ENCODE measurements at places on chromosomes 4 and X.

DNA sequence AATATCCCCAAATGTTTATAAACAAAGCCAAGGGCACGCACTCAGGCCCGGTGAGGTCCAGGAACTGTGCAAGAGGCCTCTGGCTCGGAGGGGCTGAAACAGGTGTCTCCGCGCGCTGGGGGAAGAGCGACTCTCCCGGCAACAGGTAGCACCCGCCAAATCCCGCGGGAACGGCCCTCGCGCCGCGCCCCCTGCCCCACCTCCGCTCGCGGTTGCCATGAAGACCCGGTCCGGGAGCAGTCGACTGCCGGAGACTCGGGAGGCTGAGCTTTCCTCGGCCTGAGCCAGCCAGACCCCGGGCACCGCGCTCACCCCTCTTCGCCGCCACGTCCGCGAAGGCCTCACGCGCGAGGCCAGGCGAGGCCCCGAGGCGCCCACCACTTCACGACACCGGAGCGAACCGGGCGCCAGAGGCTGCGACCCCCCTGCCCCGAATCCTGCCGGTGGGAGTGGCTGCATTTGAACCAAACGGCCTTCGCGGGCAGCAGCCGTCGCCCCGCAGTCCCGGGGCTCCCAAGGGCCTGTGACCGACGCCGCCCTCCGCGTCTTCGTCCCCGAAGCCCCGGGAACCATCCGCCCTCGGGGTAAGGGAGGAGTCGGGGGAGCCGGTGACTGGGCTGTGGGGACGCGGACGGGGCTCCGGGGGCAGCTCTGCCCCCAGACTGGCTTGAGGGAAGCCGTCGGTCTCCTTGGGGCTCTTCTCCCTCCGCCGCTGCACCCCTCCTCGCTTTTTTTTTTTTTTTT lies at the start of gene NSUN7:
Gene NSUN7, plus strand, starts transcription at position 239 of the 744 bp plus-strand sequence. CDS start 739 bp downstream, outside the sequence.
- DNase-seq = no peak

DNA sequence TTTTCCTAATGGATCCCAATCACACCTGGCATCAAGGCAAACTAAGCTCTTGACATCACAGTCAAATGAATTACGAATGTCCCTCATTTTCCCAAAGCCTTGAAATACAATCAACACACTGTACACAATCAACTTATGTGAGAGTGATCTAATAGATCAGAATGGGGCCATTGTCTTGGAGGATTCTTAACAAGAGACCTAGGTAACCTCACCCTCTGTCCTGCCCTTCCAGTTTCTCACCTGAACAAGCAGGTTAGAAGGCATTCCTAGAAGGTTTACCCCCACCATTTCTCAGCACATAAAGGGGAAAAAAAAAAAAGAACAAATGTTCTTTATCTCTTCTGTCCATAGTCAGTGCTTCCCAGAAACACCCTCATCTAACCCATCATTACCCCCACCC lies 6.3 kb downstream of the SLC39A8 start:
- no peak for DNase-seq

- no peak for DNase-seq
These were observed 60.3 kb upstream of the DDX3X start for GRCh38 chrX:41273638-41274037.

- no peak for DNase-seq
These were observed 44.3 kb downstream of the RASGEF1B start for GRCh38 chr4:81427344-81427821.

DNA sequence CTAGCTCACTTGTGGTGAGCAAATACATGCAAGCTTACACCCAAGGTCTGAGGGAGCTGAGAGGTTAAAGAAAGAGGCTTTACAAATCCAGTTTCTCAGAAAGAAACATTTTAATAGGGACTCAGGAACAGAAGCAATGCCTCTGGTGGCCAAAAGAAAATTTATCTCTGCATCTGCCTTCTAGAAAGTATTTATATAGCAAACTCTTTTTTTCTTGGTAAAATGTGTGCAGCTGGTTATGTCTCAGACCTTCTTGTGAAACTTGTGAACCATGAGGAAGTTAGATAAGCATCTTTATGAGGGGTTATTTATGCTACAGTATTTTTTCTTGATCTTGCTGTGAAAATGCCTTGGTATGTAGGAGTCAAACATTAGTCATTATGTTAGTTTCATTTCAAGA lies 48.5 kb upstream of the CYSLTR1 start:
- no peak for DNase-seq

DNA sequence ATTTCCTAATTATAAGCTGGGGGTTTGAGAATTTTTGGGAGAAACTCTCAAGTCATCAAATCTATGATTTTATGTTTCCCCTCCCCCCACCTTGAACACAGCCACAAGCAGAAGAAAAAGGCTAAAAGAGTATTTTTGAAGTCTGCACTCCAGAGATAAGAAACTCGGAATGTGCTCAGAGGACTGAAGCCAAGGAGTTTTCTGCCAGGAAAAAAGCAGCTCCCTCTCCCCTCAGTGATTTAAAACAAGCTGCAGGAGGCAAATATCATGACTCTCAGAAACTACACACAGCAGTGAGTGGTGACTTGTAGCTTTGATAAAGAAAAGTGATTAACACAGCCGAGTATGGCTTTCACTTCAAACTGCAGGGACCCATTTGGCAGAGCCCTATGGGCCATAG lies 800.2 kb upstream of the FTHL17 start:
- DNase-seq = no peak

DNA sequence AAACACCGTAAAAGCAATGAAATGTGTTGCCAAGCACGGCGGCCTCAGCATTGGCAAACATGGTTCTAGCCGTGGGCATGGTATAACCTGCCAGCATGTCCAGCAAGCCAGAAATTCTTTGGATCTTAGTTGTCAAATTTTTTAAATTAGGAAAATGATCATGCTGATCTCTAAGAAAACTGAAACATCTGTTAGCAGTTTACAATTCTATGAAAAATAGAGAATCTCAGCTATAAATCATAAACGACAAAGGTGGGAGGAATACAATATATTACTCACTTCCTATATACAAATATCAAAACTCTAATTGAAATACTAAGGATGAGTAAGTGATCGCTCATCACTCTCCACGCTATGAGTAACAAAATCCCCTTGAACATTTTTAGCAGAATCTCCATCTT lies 130.3 kb downstream of the ADGRA3 start:
- DNase-seq = no peak

GRCh38 chr4:113248320-113248719 lies 198.9 kb downstream of the ANK2 start:
- DNase-seq = no peak

GRCh38 chr4:36233567-36234266 lies 10.6 kb downstream of the ARAP2 start:
- DNase-seq = no peak

- no peak for DNase-seq
These were observed 36.2 kb upstream of the UGDH start for GRCh38 chr4:39563346-39563847.

- DNase-seq = no peak
These were observed 21.2 kb upstream of the TRPC5OS start for GRCh38 chrX:111854556-111855490.

- no peak for DNase-seq
These were observed 6.3 kb upstream of the TBC1D25 start for GRCh38 chrX:48533165-48533564.
